A549 treated with DMSO at 1 μM for 4 hours (cell line): ENCODE measurements at places on chromosomes 11 and 22. TPM values are rescaled to one million over a fixed set of nuclear protein-coding genes. Genes with fewer than 3 reads are reported as not detected.

Gene IFITM10
- total RNA-seq, result 0.89 to 1.3 TPM (median 0.94 TPM) in 5 replicates

Gene C22orf31
- total RNA-seq, result not detected in 5 replicates

Gene CCDC81
- 0.31 to 0.71 TPM (median 0.35 TPM) in 4 of 5 replicates, not detected in the other for total RNA-seq

Gene RBMXL2
- not detected in 5 replicates for total RNA-seq

Gene SNX32
- total RNA-seq, result 0.06 to 0.14 TPM (median 0.11 TPM) in 4 of 5 replicates, not detected in the other

Gene CNIH2
- total RNA-seq, result 1.1 to 2.6 TPM (median 2.2 TPM) in 5 replicates

Gene TRIM21
- total RNA-seq, result 16.7 to 21.8 TPM (median 21.2 TPM) in 5 replicates

Gene SLC35F2
- 41.6 to 49.3 TPM (median 44.9 TPM) in 5 replicates for total RNA-seq

Gene MB
- 6.0 to 11.2 TPM (median 6.8 TPM) in 5 replicates for total RNA-seq

Gene UBQLNL
- total RNA-seq, result 0.03 TPM in 2 of 5 replicates, not detected in the others

Gene NXPE2
- not detected in 5 replicates for total RNA-seq

Gene USH1C
- 0.59 to 1.0 TPM (median 0.94 TPM) in 5 replicates for total RNA-seq

Gene ATP6V1E1
- 110 to 126 TPM (median 122 TPM) in 5 replicates for total RNA-seq

Gene ABCC8
- total RNA-seq, result 1.3 to 2.7 TPM (median 1.7 TPM) in 5 replicates

Gene DMC1
- total RNA-seq, result 2.8 to 5.0 TPM (median 3.5 TPM) in 5 replicates

Gene FCHSD2
- 9.2 to 15.4 TPM (median 12.6 TPM) in 5 replicates for total RNA-seq

Gene TBX10
- total RNA-seq, result not detected in 5 replicates

Gene F2
- 1.9 to 3.1 TPM (median 2.1 TPM) in 5 replicates for total RNA-seq

Gene VPREB1
- not detected in 5 replicates for total RNA-seq

Gene RTN4R
- total RNA-seq, result 5.5 to 10.0 TPM (median 8.8 TPM) in 5 replicates

Gene OR5B12
- total RNA-seq, result not detected in 5 replicates

Gene SPDYC
- not detected in 5 replicates for total RNA-seq

Gene USP2
- 0.32 to 0.58 TPM (median 0.38 TPM) in 5 replicates for total RNA-seq

Gene OR8B3
- total RNA-seq, result not detected in 5 replicates

Gene C11orf91
- total RNA-seq, result 0.35 to 1.6 TPM (median 1.0 TPM) in 5 replicates

Gene LGALS12
- total RNA-seq, result not detected in 5 replicates

Gene CCDC73
- 0.02 to 0.06 TPM (median 0.05 TPM) in 4 of 5 replicates, not detected in the other for total RNA-seq

Gene NCAPD3
- 22.5 to 31.0 TPM (median 29.4 TPM) in 5 replicates for total RNA-seq

Gene CASP12
- not detected in 5 replicates for total RNA-seq

Gene CENPM
- 31.5 to 39.1 TPM (median 36.7 TPM) in 5 replicates for total RNA-seq

Gene TSSK2
- 0.07 TPM in 1 of 5 replicates, not detected in the others for total RNA-seq

Gene OR5A1
- total RNA-seq, result not detected in 5 replicates

Gene SREBF2
- total RNA-seq, result 26.0 to 32.1 TPM (median 31.0 TPM) in 5 replicates

Gene ROBO4
- 0.02 to 0.07 TPM in 2 of 5 replicates, not detected in the others for total RNA-seq

Gene TEF
- 0.78 to 1.6 TPM (median 1.0 TPM) in 5 replicates for total RNA-seq

Gene PGA4
- not detected in 5 replicates for total RNA-seq

Gene CLNS1A
- 151 to 186 TPM (median 166 TPM) in 5 replicates for total RNA-seq

Gene MEN1
- 25.9 to 45.2 TPM (median 41.1 TPM) in 5 replicates for total RNA-seq

Gene DERL3
- 0.43 to 0.69 TPM (median 0.47 TPM) in 5 replicates for total RNA-seq
